Stimulated activated CD4-positive, alpha-beta T cell treated with anti-CD3 and anti-CD28 coated beads, Interleukin-2, amount 100 ng/mL, for 48 hours (primary cell): ENCODE measurements at places on chromosomes 1 and 21.

- no peak for DNase-seq
Observed at GRCh38 chr1:161304927-161305866, 4.6 kb downstream of the MPZ start.

GRCh38 chr1:59115865-59116264 is 181.0 kb upstream of the FGGY start:
- DNase-seq = no peak

- DNase-seq = no peak
Observed at GRCh38 chr1:108732398-108732797, 14.1 kb upstream of the STXBP3 start.

GRCh38 chr1:68585351-68585750 is 88.5 kb upstream of the DEPDC1 start:
- no peak for DNase-seq

GRCh38 chr1:41611068-41611931 is 126.8 kb upstream of the EDN2 start:
- DNase-seq = no peak
